ENCODE measurements at places on chromosomes 2 and 18. TPM values are rescaled to one million over a fixed set of nuclear protein-coding genes. Genes with fewer than 3 reads are reported as not detected.

LCT gene
- total RNA-seq = under 0.01 TPM

PKDCC gene
- total RNA-seq = 55.4 TPM

CRACDL gene
- not detected for total RNA-seq

CENPA gene
- 7.7 TPM for total RNA-seq

RHOB gene
- total RNA-seq = 69.7 TPM

TMEM198 gene
- total RNA-seq = 0.77 TPM

CRIM1 gene
- total RNA-seq = 177 TPM

HNMT gene
- total RNA-seq = 61.4 TPM

EVX2 gene
- 0.11 TPM for total RNA-seq

C2orf69 gene
- 13.4 TPM for total RNA-seq

FAP gene
- 269 TPM for total RNA-seq

RAMP1 gene
- 13.1 TPM for total RNA-seq

LINC00305 gene
- total RNA-seq = not detected

CCDC74A gene
- total RNA-seq = 11.9 TPM

ABCG8 gene
- not detected for total RNA-seq

LAMA1 gene
- 67.1 TPM for total RNA-seq

PMAIP1 gene
- 67.4 TPM for total RNA-seq

All from uterine smooth muscle cell (primary cell).